ENCODE measurements at places on chromosomes 2 and 18.

GRCh38 chr18:74540652-74541421 is 6.5 kb downstream of the CNDP1 start:
- DNase-seq, result peak; percentile 50

GRCh38 chr2:38658613-38659012 is 7.3 kb upstream of the GALM start:
- no peak for DNase-seq

DNA sequence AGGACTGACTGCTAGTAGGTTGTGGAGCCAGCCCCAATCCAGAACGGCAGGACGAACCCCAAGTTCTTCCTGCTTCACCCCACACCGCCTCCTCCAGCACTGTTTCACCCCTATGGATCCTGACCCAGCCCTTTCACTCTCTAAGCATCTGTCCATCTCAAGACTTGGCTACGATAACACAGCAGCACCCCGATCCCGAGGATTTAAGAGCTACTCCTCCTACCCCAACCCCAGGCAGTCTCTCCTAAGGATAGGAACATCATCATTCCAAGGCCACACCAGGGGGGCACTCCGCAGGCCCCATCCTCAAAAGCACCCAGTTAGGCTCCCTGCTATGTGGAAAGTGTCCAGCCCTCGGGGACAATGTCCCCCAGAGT is 645 bp downstream of the KCTD18 start:
- peak; percentile 21 for DNase-seq

GRCh38 chr2:150883613-150883895 is 378.1 kb downstream of the RBM43 start:
- DNase-seq, result no peak

DNA sequence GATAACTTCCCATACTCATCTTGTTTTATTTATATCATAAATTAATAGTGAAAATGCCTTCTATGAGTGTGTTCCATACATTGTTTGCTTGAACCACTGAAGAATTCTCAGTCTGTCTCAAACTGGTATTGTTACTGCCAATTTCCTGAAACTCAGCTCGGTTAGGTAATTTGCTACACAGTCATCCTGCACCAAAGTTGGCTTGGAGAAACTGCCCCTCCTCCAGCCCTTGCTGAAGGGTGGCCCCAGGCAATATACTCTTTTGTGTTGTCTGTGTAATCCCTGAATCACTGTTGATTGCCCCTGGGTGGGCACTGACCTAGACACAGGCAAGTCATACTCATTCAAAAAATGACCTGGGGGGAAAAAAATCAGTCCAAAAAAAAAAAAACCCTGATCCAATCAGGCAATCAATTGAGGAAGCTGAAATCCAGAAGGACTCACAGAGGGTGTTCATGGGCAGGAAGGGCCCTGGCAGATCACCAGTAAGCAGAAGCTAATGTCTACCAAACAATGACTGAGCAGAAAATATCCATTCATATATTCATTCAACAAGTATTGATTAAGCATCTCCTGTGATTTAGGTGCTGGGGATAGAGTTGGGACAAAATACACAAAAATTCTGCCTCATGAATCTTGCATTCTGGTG is 3.8 kb upstream of the SESTD1 start:
- DNase-seq, result no peak

DNA sequence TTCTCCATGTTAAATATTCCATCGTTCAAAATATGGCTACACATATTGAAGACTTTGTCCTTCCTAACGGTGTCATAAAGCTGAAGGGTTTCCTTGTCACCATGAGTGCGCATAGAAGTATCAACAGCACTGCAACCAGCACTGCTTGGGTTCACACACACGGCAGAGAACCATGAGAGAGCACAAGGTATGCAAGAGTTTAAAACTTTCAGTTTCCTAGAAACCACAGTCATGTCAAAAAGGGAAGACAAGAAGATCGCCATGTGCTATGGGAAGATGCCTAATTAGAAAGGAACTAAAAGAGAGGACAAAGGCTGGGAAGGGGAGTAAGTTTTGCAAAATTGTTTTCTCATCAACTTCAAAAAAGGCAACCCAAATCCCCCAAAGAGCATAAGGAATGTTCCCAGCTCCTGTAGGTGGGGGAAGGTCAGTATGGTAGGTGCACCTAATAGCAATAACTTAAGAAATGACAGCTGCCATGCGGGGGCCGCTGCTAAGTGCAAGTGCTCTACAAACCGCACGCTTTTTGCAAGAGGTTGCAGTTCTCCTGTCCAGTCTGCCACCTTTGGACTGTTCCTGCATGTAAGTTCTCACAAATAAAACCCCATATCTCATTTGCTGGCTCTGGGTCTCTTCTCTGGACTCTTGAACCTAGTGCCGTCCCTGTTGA is 136.8 kb downstream of the TMEM163 start:
- no peak for DNase-seq

DNA sequence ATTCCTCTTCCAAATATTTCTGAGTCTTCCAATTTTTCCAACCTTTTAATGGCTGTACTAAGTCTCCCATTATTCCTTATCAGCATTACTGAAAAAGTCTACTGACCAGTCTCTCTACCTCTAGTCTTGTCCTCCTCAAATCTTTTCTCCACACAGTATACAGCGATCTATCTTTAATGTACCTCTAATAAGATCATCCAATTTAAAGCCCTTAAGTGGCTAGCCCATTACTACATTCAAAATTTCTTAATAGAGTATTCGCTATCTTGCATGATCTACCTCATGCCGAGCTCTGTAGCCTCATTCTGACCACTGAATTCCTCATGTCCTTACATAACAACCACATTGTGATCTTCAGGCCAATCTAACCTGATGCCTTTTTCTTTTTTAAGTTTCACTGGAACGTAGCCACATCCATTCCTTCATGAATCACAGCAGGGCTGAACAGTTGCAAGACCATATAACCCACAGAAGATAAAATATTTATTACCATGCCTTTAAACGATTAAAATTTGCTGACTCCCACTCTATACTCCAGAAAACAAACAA is 57.9 kb downstream of the SLC66A3 start:
- DNase-seq, result no peak

Measured in globus pallidus (tissue), 1 donor.